HT1080 (cell line): ENCODE measurements at places on chromosomes 2 and 18.

DNA sequence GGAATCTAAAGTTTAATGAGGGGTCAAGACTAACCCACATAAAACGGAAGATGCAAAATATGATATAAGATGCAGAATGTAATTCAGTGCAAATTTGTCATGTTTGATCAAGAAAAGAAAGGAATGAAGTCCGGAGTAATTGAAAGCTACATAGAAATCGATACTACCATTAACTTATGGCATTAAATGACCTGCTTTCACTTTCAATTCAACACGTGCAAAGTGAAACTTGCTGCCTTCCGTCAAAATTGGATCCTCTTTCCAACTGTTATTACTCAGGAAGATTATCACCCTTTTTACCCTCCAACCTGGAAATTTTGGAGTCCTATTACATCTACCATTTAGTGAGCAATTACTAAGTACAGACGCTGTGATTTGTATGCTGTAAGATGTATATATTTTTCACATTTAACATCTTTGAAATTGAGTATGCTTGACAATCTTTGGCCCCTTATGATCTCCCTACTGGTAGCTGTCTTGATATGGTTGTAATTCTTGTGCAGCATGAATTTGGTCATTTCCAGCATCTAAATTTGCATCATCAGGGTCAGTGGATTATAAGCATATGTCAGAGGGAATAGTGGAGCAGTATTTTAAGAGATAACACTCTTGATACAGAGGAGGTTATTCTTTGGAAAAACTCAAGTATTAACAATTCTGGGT is 18.6 kb downstream of the UNC80 start:
- peak; percentile 37 for DNase-seq

DNA sequence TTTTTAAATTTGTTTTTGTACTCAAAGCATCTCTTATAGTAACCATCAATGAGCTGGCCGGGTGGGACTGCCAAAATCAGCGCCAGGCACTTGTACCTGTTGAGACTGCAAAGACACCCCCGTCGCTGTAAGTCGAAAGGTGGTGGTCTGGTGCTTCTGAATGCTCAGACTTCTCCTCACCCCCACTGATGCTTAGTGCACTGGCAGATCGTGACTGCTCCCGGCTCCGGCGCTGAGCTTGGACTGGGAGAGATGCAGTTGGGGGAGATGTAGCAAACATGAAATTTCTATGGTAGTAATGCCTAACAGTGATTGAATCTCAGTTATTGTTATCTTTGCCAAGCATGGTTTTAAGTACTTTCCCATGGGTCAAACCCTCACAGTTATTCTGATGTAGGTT is 80.6 kb downstream of the RIF1 start:
- DNase-seq = no peak

GRCh38 chr18:50461251-50461650 is 86.4 kb downstream of the SKA1 start:
- DNase-seq = no peak

DNA sequence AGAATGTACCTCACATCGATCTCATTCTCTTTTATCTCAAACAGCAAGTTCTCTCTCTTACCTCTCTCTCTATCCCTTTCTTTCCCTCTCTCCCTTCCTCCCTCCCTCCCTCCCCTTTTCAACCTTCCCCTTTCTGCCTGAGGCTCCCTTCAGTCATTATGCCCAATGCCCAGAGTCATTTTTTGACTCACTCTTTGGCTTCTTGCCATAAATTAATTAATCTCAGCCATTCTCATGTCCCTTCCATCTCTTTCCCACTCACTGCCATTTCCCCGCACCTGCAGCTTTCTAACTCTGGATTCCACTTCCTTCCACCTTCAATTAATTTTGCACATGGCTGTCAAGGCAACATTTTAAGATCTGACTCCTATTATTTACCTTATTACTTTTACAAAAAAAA is 60.1 kb downstream of the EVA1A start:
- DNase-seq = peak; percentile 52

GRCh38 chr2:28082131-28082530 is 191.6 kb downstream of the BABAM2 start:
- DNase-seq = peak; percentile 2

GRCh38 chr2:128276878-128277675 is 41.6 kb downstream of the HS6ST1 start:
- DNase-seq = no peak

- DNase-seq = no peak
These were observed 254.9 kb downstream of the PAX3 start for GRCh38 chr2:222043897-222044296.

DNA sequence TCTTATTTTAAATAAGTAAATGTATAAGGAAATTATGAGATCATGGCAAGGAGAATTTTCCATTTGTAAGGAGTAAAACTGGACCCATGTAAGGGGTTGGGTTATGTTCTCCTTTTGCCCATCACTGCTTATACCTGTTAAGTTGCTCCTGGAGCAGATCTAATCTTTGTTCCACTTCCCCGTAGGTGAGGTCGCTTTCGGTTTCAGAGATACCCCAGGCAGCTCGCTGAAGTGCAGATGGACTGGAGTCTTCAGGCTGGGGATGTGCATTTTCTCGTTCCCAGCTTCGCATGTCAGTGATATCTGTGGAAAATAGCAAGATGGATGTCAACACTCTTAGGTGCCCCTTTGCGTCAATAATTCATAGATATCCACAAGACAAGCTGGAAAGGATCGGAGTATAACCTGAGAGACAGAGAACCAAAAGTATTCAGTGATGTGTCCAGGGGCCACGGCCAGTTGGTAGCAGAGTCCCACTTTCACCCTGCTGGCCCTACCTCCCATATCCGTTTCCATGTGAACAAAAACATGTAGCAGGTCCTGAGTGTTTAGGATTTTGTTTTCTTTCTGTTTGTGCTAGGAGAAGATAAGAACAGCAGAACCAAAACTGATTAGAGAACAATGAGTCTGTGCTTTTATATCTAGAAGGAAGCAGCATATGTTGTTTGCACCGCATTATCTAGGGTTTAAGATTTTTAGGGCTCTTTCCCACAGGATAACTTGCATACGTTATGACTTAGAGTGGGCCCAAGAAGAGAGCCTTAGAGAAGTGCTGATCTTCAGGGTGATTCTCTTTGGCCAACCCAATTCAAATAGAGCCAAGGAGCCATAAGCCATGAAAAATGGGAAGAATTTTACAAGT is 36.0 kb downstream of the GCA start:
- no peak for DNase-seq

DNA sequence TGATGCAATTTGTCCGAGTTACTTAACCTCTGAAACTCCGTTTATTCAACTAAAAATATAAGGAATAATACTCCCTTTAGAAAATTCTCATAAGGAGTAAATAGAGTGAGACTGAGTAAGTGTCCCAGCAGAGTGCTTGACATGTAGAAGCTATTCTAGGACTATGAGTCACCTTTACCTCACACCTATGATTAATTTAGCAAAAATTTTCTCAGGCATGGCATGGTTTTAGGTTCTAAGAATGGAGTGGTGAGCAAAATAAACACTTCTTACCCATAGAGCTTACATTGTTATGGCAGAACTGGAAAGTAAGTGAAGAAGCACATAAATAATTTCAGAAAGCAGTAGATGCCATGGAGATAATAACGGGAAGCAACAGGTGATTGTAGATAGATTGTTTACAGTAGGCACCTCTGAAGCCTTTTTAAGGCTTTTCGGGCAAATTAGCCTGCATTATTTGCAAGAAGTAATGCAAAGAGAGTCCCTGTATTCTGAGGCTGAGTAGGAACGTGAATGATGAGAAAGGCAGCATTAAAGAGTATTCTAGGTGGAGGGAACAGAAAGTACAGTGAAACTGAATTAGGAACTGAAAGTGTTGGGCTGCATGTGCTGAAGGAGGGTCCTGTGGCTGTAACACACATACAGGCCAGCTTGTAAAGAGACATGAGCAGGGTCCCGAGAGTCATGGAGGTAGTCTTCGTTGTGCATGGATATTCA is 209.2 kb downstream of the ZNF407 start:
- peak; percentile 96 for DNase-seq

GRCh38 chr2:30026091-30027055 is 105.0 kb upstream of the ALK start:
- peak; percentile 57 for DNase-seq

- DNase-seq = no peak
These were observed 44.2 kb upstream of the OTOS start for GRCh38 chr2:240184656-240185055.

GRCh38 chr2:181367411-181367810 is 89.8 kb upstream of the ITGA4 start:
- no peak for DNase-seq

DNA sequence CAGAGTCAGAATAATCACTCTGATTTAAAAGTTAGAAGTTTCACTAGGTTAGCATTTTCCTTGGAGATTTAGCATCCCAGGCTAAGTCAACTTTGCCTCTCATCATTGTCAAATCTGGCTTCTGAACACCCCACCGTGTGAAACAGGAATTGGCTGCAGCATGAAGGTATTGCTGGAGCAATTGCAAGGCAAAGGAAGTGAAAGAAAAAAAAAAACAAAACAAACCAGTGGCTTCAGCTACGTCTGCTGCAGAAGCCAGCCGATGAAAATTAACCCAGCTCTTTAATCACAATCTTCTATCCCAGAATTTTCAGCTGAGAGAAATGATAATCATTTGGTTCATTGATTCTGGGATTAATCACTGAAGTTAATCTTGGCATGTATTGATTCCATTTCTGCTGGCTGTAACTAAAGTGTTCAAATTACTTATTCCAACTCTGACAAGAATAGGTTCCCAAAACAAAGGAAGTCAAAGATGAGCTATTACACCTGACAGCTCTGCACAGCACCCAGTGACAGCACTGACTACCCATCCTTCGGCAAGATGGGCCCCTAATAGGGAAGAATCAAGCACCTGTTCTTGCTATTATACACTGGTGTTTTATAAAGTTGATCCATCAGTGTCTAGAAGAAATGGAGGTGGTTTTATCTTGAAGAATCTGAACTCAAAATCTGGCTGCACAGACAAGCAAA is 42.7 kb upstream of the REG3G start:
- DNase-seq = no peak

- DNase-seq = no peak
These were observed 66.3 kb upstream of the GATA6 start for GRCh38 chr18:22102953-22103646.

- peak; percentile 31 for DNase-seq
These were observed 25.7 kb downstream of the TMEM177 start for GRCh38 chr2:119704670-119705120.

DNA sequence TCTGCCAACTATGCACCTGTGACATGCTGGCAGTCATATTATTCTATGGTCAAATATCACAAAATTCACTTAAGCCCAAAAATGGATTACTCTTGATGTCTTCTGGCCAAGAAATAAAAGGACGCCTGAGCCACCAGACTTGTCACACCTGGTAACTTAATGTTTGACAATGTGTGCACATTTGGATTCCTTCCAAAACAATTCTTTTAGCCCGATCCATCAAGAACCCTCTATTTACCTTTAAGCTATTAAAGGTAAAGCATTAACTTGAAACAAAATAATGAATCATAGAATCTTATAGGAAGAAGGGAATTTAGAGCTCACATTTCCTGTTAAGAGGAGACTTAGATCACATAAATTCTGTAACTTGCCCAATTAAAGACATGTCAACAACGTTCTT is 46.5 kb upstream of the NFU1 start:
- DNase-seq = no peak

GRCh38 chr2:211061612-211062296 is 505.4 kb downstream of the CPS1 start:
- DNase-seq = no peak

DNA sequence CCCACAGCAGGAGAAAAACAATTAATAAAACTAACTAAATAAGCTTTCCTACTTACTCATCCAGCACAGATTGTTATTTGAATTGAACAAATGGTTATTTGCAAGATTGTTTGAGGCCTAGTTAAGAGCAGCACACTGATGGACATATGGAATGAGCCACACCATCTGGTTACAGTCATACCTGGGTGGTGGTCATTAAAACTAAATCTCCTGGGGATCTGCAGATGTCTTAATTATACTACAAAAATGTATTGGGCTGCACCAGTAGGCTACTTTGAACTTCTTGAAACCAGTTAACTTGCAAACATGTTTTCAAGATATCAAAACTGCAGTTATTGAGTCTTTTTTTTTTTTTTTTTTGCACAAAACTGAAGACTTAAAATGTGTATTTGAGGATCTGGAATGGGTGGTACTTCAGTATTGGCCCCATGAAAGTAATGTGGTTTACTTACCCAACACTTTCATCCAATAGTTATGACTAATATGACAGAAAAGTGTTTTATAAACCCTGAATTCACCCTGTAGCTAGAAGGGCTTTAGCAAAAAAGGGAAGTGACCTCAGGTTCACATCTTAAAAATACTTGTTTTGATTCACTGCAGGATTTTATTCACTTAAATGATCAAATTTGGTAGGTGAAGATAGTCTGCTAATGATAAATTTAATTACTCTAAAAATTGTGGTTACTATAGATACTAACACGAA is 10.8 kb downstream of the AGFG1 start:
- no peak for DNase-seq

GRCh38 chr2:69221960-69222751 is 164.9 kb downstream of the GFPT1 start:
- peak; percentile 31 for DNase-seq

GRCh38 chr2:11579867-11580659 is 46.2 kb downstream of the GREB1 start:
- DNase-seq = peak; percentile 13

DNA sequence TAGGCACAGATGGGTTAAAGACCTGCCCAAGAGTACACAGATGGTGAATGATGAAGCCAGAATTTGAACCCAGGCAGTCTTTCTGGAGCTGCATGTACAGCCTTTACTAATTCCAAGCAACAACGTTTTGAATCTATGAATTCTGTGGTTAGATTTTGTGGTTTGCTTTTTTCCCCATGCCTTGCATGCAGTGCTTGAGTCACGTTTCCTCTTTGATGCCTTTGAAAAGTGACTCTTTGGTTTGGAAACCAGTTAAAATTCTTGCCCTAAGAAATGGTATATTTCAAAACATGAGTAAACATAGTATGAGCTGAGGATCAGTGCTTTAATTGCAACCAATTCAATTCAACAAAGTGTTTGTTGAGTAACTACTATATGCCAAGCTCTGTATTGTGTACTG is 48.2 kb upstream of the PPM1B start:
- DNase-seq = peak; percentile 93

DNA sequence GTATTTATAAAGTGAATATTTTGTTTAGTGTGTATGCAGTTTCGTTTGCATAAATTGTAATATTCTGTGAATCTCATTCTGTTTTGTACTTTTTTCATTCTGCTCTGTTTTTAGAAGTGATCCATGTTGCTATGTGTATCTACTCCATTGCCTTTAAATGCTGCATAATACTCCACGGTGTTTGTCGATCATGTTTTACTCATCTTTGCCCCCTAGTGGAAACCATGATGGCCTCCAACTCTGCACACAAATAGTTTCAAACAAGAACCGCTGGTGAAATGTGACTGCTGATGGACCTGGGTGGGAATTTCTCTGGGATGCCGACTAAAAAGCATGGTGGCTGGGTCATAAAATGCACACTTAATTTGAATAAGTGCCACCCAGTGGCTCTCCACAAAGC is 32.0 kb upstream of the SKOR2 start:
- DNase-seq = peak; percentile 74

DNA sequence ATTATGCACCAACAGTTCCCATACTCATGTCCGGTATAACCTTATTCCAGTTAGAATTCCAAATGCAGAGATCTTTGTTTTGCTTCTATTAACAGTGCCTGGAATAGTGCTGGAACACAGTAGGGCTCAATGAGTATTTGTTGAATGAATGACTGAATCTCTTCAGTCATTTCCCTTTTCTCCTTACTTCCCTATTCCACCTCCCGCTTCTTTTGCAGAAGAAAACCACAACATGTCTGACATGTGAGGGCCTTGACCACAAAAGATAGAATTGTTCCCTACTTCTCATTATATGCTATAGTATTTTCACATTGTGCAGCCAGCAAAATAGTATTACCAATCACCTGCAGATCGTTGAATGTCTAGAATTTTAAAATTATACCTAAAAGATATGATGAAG is 19.5 kb upstream of the HNRNPLL start:
- no peak for DNase-seq
